Progenitor cell of endocrine pancreas (in vitro differentiated cells): ENCODE measurements at places on chromosomes 11 and 22.

GRCh38 chr11:1230456-1231395 is 7.9 kb downstream of the MUC5B start:
- DNase-seq: no peak

DNA sequence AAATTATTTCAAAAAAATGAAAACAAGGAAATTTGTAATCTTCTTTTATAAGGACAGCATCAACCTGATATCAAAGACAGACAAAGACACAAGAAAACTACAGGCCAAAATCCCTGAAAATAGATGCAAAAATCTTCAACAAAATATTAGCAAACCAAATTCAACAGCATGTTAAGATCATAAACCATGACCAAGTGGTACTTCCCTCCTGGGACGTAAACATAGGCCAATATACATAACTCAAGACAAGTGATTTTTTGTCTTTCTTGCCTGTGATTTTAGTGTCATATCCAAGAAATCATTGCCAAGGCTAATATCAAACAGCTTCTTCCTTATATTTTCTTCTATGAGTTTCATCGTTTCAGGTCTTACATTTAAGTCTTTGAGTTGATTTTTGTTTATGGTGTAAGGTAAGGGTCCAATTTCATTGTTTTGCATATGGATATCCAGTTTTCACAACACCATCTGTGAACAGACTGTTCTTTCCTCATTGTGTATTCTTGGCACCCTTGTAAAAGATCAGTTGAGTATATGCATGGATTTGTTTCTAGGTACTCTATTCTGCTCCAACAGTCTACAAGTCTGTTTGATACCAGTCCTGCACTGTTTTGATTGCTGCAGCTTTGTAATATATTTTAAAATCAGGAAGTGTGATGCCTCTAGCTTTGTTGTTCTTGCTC is 50.0 kb downstream of the SBF2 start:
- no peak for DNase-seq

GRCh38 chr22:22772396-22772795 is 115.2 kb upstream of the IGLL5 start:
- no peak for DNase-seq

DNA sequence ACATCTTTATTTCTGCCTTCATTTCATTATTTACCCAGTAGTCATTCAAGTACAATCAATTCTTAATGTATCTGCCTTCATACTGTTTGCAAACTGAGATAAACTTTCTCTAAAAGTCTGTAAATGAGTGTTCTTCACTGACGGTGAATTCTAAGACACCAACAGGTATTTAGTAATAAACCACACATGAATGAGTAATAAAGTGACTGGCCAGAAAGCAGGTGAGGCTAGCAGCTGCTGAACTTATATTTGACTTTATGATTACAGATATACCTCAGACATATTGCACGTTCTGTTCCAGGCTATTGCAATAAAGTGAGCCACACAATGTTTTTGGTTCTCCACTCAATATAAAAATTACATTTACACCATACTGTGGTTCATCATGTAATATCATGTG is 1894.0 kb upstream of the RAG2 start:
- no peak for DNase-seq

GRCh38 chr11:21177379-21177778 is 508.0 kb downstream of the NELL1 start:
- DNase-seq: no peak
